ENCODE measurements at places on chromosomes 3 and 15.

DNA sequence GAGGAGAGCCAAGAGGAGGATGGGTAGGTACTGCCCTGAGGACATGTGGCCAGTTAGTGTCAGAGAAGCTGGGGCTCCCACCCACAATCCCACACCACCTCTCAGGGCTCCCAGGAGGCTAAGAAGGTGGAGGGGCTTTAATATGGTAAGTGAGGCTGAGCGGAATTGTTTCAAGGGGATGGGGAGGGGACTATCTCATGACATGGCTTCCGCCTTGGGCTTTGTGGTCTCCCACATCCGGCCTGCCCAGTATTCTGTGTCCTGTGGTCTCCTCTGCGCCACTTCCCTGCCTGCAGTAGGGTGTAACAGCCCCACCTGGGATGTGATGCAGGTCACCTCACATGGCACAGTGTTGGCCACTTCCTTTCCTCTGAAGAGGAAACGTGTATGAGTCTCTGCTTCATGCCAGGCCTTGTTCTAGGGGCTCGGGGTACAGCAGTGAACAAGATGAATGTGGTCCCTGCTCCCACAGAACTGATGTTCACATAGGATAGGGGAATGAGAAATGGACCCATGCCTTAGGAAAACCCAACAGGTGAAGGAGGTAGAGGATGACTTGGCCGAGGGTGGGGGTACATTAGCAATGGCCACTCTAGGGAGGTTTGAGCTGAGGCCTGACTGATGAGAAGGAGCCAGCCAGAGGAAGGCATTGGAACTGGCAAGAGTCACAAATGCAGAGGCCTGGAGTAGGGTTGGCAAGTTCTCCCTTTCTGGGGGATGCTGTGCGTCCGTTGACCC lies 3.2 kb downstream of the NEIL1 start:
- DNase-seq = no peak

- DNase-seq = no peak
These were observed 226.8 kb downstream of the TBC1D5 start for GRCh38 chr3:17515445-17516234.

- DNase-seq = no peak
These were observed 3.7 kb downstream of the SSR3 start for GRCh38 chr3:156551261-156551660.

DNA sequence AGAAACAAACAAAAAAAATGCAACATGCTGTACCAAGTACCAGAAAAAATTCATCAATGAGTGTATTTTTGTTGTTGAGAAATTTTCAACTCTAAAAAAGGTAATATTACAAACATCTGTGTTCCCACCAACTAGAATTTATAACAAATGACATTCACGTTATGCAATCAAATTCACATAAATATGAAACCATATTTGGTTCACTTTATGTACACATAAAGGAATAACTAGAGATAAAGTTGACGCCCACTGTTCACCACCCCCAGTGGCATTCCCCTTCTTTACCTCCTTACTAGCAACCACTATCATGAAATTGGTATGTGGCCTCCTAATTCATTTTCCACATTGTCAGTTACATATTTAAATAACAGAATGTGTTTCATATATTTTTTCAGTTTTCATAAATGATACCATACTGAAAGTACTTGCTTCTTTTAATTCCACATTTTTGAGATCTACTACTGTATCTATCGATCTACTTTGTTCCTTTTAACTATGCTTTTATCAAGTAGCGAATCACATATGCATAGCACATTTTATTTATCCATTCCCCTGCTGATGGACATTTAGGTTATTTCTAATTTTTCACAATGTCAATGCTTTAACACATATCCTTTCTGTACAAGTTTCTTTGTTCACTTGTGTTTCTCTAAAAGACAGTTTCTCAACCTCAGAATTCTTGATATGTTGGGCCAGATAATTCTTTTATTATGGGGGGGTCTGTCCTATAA lies 34.5 kb downstream of the TBC1D5 start:
- no peak for DNase-seq

DNA sequence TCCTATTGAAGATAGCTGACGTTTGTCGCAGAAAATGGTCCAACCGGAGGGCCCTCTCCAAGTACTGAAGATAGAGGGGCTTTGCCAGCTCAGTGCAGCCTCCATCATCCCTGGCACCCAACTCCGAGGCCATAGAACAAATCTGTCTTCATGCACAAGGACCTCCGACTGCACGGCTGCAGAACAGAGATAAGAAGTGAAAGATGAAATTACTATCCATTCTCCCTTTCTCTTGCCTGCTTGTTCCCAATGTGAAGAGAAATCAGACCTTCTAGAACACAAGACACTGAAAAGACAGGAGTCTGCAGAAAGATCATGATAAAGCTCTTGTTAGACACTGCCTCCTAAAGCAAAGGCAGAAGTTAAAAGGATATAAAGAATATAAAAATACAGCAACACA lies 19.9 kb downstream of the INO80 start:
- DNase-seq = no peak

GRCh38 chr3:176916777-176917176 lies 280.5 kb downstream of the TBL1XR1 start:
- no peak for DNase-seq

GRCh38 chr15:41666353-41666920 lies 6.2 kb downstream of the MGA start:
- no peak for DNase-seq

- DNase-seq = no peak
These were observed 223.4 kb downstream of the FEZF2 start for GRCh38 chr3:62149962-62150361.

GRCh38 chr3:38834110-38834509 lies 18.1 kb upstream of the SCN10A start:
- DNase-seq = no peak

DNA sequence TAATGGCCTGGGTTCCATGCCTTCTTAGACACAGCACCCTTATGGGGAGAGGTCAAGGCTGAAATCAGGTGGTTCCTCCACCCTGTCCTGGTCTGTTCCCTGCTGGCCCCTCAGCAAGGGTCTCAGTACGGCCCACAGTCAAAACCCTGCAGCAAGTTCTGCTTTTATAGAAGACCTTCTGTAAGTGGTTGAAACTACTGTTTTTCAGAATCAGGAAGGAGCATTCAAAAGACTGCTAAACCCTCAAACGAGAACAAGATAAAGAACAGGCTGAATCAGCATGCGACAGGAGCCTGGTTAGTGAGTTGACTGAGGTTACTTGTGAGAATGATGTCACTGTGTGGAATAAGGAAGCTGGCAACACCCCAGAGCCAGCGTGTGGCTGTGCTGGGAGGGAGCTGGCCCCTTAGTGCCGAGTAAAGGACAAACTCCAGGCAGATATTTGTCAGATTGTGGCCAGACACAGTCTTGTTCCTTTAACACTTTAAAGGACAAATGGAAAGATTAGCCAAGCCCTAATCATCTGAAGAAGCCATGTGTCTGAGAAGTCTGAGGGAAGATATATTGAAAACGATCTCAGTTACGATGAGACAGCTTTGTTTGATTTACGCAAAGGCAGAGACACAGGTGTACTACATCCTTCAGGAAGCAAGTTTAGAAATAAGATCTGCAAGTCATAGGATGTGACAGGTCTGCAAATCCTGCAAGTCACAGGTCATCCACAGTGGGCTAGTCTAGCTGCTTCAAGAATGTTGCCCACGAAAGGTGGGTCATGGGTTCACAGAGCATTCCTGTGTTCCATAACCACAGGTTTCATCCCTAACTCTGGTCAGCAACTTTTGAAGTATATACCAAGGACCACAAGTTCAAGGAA lies 54.0 kb downstream of the B3GNT5 start:
- DNase-seq = peak; percentile 4

DNA sequence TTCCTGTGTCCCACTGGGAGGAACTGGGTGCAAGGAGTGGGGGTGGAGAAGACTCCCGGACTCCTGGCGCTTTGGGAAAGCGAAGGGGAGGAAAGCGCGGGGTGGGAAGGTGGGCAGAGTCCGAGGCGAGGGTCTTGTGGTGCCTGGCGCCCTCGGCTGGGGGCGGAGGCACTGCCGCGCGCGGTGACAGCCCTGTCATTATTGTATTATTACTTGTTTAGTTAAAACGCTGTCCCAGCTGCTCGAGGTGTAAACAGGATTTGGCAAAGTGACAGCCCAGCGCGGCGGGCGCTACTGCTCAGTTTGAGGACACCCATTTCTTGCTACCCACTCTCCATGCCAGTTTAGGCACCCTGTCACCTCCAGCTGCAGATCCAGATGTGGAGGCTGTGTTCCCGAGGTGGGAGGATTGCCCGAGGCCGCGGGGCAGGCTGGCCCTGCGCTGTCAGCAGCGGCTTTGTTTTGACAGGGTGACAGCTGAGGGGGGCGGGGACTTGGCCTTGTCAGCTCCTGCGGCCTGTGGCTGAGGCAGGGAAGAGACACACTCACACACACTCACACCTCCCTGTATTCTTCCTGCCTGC lies 1.0 kb downstream of the KAT2B start:
- peak; percentile 84 for DNase-seq

GRCh38 chr15:29244123-29244522 lies 25.5 kb downstream of the NSMCE3 start:
- DNase-seq = no peak

DNA sequence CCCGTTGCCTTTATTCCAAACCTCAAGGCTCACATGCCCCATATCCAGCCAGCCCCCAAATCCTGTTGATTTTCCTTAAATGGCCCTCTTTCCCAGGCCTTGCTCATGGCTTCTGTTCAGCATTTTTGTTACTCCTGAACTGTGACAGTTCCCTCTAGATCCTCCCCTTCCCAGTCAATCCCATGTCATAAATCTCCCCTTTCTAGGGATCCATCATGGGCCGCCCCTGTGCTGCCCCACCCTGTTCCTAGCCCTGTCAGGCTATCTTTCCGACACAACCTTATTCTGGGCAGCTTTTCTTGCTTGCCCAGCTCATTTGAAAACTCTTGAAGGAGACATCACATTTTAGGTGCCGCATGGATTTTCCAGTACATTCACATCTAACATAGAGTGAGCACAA lies 84.8 kb downstream of the TLE3 start:
- DNase-seq = no peak

DNA sequence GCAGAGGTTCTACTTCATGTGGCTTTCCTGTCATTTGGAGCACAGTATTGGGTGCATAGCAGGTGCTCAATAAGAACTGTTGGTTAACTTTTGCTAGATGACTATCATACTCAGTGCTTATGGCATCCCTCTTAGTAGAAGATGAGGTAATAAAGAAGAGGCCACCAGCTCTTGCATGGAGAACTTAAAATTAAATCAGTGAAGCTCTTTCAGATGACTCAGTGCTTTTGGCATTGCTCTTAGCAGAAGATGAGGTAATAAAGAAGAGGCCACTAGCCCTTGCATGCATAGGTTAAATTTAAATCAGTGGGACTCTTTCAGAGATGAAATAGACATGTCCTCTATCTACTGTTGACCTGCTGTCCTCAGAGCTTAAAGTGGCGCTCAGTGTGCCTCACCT lies 109.4 kb upstream of the FGF7 start:
- DNase-seq = no peak

GRCh38 chr3:29138171-29138570 lies 142.7 kb upstream of the RBMS3 start:
- no peak for DNase-seq

DNA sequence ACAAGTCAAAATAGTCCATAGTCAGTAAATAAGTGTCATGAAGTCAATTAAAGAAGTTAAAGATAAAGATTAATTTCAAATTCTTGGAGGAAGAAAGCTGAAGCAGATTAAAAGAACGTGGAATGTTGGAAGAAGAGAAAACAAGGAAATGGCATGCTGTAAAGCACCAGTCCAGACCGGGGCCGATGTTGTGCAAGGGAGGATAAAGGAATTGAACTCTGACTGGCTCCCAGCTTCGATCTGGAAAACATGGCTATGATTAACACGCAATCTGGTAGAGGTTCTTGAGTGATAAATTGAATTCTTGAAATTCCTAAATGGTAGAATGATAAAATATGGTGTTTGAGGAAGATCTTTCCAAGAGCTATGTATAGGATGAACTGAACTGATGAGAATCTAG lies 194.4 kb downstream of the MEIS2 start:
- no peak for DNase-seq

- DNase-seq = no peak
These were observed 76.1 kb downstream of the LDHAL6B start for GRCh38 chr15:59282515-59283337.

DNA sequence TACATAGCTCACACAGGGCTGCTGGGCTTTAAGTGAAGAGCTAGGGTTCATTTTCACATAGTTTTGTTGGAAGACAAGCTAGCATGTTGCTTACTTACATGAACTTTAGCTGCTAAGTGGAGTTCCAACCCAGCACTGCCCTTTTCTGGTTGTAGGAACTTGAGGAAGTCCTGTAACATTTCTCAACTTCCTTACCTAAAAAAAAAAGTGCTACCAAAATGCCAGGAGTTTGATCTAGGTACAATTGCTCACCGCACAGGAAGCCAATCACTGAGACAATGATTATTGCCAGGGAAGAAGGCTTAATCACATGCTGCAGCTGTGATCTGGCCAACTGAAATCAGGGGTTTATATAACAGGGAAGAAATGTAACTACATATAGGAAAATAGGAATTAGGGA lies 52.8 kb downstream of the IL12A start:
- no peak for DNase-seq

- DNase-seq = no peak
These were observed 42.9 kb upstream of the LPP start for GRCh38 chr3:188111002-188111584.

GRCh38 chr3:112948346-112948838 lies 26.5 kb downstream of the CD200R1 start:
- no peak for DNase-seq

GRCh38 chr3:128217702-128218547 lies 64.6 kb downstream of the EEFSEC start:
- no peak for DNase-seq

DNA sequence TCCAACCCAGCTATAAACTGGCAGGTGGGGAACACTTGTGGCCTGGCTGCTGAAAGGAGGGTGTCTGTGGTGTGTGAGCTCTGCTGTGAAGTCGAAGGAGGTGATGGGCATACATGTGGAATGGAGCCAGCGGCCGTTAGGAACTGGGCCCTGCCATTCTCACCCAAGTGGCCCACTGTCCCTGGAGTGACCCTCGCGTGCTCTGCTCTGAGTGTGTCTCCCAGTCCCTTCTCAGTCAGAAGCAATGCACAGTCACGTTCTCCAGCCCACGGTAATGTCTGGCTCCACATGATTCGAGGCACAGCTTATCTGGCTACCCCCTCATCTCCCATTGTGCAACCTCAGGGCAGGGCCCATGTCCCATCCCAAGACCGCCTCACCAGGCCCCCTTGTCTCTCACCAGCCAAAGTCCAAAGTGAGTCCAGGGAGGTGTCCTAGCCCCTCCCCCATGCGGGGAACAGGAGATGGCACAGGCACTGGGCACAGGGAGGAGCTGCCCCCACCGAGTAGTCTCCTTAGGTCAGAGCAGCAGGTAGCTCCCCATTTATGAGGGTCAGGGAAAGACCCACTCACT lies 62.9 kb downstream of the ZNF445 start:
- no peak for DNase-seq

DNA sequence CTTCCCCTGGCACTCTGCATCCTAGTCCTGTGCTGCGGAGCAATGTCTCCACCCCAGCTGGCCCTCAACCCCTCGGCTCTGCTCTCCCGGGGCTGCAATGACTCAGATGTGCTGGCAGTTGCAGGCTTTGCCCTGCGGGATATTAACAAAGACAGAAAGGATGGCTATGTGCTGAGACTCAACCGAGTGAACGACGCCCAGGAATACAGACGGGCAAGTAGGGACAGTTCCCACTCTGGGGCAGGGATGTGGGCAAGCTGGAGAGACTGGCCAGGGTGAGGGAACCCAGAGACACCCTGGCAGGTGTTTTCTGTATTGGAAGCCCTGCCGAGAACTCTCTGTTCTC lies 247 bp downstream of the FETUB start:
- no peak for DNase-seq

All from nucleus accumbens (tissue), 56 donors.